Activated naive CD4-positive, alpha-beta T cell treated with anti-CD3 and anti-CD28 coated beads for 36 hours (primary cell): ENCODE measurements at places on chromosomes 5 and 9. TPM values are rescaled to one million over a fixed set of nuclear protein-coding genes. Genes with fewer than 3 reads are reported as not detected.

Gene LCNL1
- not detected for total RNA-seq

DNA sequence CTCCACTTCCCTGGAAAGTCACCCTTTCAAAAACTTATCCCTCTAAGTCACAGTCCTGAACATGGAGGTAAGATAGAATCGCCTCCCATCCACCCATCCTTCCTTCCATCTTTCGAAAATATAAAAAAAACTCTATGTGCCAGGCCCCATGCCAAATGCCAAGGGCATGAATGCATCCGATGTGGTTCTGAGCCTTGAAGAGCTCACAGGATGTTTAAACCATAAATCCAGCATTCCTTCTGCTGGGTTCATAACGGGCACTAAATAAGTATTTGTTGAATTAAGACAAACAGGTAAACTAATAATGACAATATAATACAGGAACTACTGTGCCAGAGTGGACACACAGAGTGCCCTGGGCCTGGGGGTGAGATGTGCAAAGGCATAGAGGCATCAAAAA lies 147.3 kb downstream of the TTLL11 start:
- H3K36me3 ChIP-seq: no peaks in the 10 kb centered on the region
- no peaks in the 10 kb centered on the region for H3K27me3 ChIP-seq
- no peak overlapping the region for H3K4me3 ChIP-seq
- no peaks in the 10 kb centered on the region for H3K4me1 ChIP-seq
- H3K27ac ChIP-seq: no peak overlapping the region
- DNase-seq: no peak

GRCh38 chr9:133716564-133717112 lies 21.5 kb downstream of the SARDH start:
- H3K4me1 ChIP-seq: peaks cover 6% of the 10 kb centered on the region
- no peak for DNase-seq
- no peak overlapping the region for H3K4me3 ChIP-seq

DNA sequence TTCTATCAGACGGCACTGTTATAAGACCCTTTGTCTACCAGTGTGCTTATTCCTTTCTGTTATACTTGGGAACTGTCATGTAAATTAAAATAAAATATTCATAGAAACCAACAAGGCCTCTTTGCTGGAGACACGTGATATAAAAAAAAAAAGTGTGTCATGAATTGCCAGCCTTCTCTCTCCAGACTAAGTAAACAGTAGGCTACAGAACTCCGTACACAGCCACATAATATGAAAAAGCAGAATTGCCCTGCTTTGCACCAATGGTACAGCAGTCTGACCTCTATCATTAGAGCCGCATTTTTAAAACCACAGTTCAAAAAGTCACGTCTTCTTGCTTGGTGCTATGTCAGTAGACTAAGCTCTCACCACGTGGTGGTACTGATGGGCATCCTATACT lies 231.3 kb downstream of the SEMA5A start:
- no peaks in the 10 kb centered on the region for H3K27me3 ChIP-seq
- H3K4me1 ChIP-seq: no peaks in the 10 kb centered on the region
- no peak overlapping the region for H3K27ac ChIP-seq

- no peaks in the 10 kb centered on the region for H3K36me3 ChIP-seq
- no peak for DNase-seq
- H3K4me1 ChIP-seq: no peaks in the 10 kb centered on the region
- no peak overlapping the region for H3K4me3 ChIP-seq
- no peak overlapping the region for H3K27ac ChIP-seq
Observed at GRCh38 chr5:122112063-122112462, 17.3 kb upstream of the ZNF474 start.

GRCh38 chr9:22117511-22118384 lies 108.6 kb upstream of the CDKN2B start:
- H3K36me3 ChIP-seq: no peaks in the 10 kb centered on the region
- no peaks in the 10 kb centered on the region for H3K4me1 ChIP-seq
- no peak overlapping the region for H3K27ac ChIP-seq
- H3K27me3 ChIP-seq: peaks cover 11% of the 10 kb centered on the region
- no peak overlapping the region for H3K4me3 ChIP-seq
- no peak for DNase-seq

GRCh38 chr9:77957652-77958051 lies 74.0 kb downstream of the GNAQ start:
- H3K4me1 ChIP-seq: peaks cover 56% of the 10 kb centered on the region
- peak; percentile 37 for DNase-seq
- H3K4me3 ChIP-seq: no peak overlapping the region
- H3K27me3 ChIP-seq: no peaks in the 10 kb centered on the region
- H3K36me3 ChIP-seq: no peaks in the 10 kb centered on the region

DNA sequence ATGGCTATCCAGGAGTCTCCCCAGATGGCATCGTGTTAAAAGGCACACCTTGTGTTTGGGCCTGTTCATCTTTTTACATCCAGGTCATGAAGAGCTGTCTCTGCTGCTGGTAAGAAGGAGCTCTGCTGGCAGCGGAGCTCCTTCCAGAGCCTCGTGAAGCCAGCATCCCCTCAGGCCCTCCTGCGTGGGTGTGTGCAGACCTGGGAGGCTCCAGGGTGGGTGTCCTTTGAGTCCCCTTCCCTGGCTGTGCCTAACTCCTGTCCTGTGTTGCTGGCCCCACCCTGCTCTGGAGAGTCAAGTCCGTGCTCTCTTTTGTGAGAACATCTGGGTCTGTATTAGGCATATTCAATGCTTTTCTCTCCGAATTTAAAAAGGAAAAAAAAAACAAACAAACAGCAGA lies 149.6 kb upstream of the IRX2 start:
- no peak for DNase-seq
- no peaks in the 10 kb centered on the region for H3K27me3 ChIP-seq
- H3K4me3 ChIP-seq: no peak overlapping the region
- no peaks in the 10 kb centered on the region for H3K4me1 ChIP-seq

- H3K4me3 ChIP-seq: no peak overlapping the region
- no peaks in the 10 kb centered on the region for H3K4me1 ChIP-seq
- H3K27me3 ChIP-seq: peaks cover 8% of the 10 kb centered on the region
- DNase-seq: no peak
- no peaks in the 10 kb centered on the region for H3K36me3 ChIP-seq
Observed at GRCh38 chr9:134100040-134100439, 32.2 kb upstream of the BRD3 start.

- no peaks in the 10 kb centered on the region for H3K36me3 ChIP-seq
- H3K4me1 ChIP-seq: no peaks in the 10 kb centered on the region
- no peak within 1 kb of the TSS for H3K27ac ChIP-seq
- DNase-seq: no peak
Observed at GRCh38 chr5:40909264-40909663, at the start of gene C7. Gene C7 (plus strand): TSS chr5:40909497. CDS start chr5:40909611, 114 bp downstream.
